ENCODE measurements at places on chromosomes 12 and 14.

DNA sequence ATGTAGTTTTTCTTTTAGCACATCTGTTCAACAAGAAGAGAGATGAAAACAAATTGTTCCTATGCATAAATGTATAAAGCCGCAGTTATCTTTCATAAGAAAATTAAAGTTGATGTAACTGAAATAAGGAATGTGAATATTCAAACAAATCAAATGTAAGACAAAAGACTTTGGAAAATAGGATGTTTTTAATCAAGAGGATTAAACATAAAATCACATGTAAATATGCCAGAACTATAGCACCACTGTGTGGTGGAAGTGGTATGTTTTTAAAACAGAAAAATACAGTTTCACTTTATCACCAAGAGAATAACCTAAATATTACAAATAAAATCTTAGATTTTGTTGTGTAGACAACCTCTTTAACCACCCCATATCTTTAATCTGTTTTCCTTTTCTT is 40.4 kb downstream of the CAPS2 start:
- no peak for DNase-seq

DNA sequence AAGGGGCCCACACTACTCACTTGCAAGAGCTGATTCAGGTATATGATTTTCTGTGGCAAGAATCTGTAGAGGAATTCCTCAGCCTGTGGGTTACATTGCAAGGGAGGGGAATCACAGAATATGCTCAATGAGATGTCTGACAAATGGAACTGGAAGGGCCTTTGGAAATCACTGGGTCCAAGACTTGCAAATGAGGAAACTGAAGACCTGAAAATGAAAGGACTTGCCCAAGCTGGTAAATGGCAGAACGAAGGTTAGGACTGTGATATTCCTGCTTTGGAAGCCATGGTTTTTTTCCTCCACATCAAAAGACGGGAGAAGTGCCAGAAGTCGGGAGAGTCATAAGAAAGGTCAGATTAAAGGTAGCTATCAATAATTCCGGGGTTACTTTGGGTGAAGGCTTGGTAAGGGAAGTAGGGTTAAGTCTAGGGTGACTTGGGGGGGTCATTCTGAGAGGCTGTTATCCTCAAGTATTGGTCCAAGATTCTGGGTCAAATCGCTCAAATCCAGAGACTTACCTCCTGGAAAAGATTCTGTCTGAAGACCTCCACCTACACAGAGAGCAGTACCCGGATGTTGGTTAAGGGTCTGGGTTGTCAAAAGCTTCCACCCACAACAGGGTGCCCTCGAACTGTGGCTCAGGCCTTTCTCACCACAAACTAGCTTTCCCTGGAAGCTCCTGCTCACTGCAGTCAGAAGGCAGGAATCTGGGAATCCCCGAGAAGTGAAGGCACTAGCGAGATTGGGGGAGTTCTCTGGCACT is 539 bp downstream of the PSME2 start:
- DNase-seq = no peak

- DNase-seq = no peak
These were observed 426.0 kb downstream of the FUT8 start for GRCh38 chr14:65838565-65838964.

DNA sequence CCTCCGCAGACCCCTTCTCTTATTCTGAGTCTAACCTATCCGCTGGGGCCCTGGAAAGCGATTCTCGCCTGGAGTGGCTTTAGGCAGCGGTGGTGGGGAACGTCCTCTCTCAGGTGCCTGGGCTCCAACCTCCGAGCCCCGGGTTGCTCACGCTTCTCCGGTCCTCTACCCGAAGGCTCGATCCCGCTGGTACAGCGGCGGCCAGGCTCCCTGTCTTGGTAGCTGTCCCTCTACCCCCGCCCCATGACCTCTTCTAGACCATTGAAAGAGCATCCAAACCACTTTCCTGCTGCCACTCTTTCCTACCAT is 505 bp upstream of the HEBP1 start:
- peak; percentile 65 for DNase-seq

DNA sequence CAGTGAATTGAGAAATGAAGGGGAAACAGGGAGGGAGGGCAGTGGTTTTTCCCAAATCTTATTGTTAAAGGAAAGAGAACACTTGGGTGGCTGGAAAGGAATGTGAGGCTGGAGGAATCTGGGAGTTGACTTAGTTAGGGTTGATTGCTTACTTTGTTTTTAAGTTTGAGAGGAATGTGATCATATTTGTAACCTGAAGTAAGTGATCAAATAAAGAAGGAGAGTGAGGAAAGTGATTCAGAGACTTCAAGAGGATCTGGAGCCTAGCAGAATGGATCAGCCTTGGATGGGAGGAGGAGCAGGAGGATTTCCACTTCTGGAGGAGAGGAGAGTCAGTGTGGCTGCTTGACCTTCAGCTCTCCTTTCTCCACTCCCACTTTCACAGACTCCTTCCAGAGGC is 6.0 kb upstream of the LRP6 start:
- no peak for DNase-seq

All from NCI-H1930 (cell line).